CD4-positive, alpha-beta T cell (primary cell): ENCODE measurements at places on chromosomes 6 and 20.
A peak's percentile ranks its signal among the peaks of the same experiment; 100 is the strongest.

GRCh38 chr6:87907521-87907920, 140.1 kb upstream of the SPACA1 start:
- DNase-seq = peak; percentile 14

- DNase-seq = no peak
Measured at GRCh38 chr6:134560019-134560418, 242.1 kb upstream of the SGK1 start.

DNA sequence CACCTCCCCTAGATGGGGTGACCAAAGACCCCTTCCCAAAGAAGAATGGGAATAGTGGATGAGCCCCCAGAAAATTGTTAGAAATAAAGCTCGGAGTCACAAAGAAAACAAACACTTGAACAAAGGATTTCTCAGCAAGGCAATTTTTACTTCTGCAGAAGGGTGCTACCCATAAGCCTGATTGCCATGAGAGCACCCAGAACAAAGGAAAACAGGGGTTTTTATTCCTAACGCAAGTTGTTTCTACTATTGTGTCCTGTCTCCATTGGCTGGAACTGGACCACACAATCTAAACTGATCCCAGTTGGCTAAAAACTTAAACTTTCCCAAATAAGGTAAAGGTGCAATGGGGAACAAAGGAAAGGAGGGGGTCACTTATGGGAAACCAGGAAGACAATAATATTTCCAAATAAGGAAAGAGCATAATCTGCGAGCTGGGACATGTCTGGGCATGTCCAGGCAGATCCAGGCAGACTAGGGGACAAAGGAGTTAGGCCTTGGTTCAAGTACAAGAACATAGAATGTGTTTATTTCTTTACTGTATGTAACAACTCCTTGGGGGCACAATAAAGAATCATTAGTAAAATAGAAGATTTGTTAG, 20.0 kb downstream of the HLA-B start:
- DNase-seq = no peak

DNA sequence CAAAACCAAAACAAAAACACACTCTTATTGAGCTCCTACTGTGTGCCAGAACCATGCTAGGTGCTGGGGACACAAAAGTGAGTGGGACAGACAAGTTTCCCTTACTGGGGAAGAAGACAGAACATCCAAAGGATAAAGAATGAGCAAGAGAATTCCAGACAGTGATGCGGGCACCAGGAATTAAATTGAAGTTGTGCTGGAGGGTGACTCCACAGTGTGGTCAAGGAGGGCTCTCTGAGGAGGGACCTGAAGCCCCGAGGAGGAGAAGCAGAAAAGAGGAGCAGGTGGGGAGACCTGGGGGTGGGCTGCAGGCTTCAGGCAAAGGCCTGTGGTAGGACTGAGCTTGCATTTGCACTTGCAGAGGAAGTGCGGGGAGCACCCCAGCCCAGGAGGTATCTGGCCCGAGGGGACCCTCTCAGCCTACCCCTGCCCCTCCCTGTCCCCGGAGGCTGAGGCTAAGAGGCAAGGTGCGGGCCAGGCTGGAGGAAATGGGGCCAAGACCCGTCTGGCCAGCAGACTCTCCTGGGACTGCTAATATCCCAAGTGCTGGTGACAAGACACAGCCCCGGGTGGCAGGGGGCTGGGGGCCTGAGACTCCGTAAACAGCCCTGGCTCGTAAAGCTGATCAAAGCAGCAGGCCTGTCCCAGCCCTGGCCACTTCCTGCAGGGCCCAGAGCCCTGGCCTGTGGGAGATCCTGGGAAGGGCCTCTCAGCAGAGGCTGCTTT, 57.1 kb downstream of the SNAI1 start:
- no peak for DNase-seq

DNA sequence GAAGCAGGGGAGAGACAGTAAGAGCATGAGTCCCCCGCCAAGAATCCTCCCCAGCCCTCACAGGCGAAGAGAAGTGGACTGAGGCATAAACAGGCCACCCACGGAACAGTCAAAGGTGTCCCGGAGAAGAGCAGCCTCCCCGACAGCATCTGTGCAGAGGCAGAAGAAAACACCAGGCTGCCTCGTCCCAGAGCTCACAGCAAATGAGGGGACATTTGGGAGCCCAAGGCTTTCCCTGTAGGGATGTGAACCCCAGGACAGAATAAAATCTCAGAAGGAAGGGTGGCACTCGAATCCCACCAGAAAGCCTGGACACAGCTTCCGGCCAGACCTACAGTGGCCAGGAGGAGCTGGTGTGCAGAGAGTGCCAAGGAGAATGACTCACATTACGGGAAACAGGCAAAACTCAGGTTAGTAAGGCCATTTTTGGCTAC, 90.4 kb downstream of the DLL1 start:
- DNase-seq = no peak

DNA sequence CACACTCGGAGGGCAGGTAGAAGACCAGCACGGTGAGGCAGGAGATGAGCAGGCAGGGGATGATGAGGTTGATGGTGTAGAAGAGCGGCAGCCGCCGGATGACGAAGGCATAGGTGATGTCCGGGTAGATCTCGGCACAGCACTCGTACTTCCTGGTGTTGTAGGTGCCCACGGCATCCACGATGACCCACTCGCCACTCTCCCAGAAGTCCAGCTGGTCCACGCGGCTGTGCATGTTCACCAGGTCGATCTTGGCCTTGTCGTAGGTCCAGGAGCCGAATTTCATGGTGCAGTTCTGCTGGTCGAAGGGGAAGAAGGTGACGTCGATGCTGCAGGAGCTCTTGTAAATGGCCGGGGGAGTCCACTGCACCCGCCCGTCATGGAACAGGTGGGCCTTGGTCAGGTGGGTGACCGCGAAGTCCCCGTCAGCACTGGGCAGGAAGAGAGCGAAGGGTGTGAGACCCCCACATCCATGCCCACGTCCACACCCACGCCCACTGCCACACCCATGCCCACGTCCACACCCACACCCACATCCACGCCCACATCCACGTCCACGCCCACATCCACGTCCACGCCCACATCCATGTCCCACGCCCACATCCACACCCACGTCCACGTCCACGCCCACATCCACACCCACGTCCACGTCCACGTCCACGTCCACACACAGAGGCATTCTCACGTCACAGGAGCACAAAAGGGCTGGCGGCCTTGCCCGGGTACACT, 10.4 kb downstream of the CHRNA4 start:
- DNase-seq = no peak

DNA sequence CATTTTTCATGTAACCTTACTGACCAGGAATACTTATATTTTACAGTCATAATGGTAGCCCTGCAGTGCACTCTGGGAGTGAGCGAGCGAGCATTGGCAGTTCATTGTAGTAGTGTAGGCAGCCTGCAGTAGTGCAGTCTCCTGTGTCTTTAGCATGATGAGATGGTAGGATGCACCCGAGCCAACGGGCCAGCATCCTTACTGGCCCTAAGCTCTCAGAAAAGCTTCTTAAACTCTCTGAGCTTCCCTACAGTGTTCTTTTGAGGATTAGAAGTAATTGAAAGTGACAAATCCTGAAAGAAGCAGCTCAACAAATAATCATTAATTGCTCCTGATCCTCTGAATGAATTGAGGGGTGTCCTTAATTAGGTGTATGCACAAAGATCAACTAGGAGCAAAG, 20.9 kb downstream of the SLC9A8 start:
- no peak for DNase-seq

- no peak for DNase-seq
Measured at GRCh38 chr20:23877524-23877923, 2.0 kb downstream of the CST5 start.

- no peak for DNase-seq
Measured at GRCh38 chr6:151576633-151577032, 82.8 kb downstream of the CCDC170 start.

GRCh38 chr6:151822252-151823111, 15.0 kb downstream of the ESR1 start:
- DNase-seq = no peak

DNA sequence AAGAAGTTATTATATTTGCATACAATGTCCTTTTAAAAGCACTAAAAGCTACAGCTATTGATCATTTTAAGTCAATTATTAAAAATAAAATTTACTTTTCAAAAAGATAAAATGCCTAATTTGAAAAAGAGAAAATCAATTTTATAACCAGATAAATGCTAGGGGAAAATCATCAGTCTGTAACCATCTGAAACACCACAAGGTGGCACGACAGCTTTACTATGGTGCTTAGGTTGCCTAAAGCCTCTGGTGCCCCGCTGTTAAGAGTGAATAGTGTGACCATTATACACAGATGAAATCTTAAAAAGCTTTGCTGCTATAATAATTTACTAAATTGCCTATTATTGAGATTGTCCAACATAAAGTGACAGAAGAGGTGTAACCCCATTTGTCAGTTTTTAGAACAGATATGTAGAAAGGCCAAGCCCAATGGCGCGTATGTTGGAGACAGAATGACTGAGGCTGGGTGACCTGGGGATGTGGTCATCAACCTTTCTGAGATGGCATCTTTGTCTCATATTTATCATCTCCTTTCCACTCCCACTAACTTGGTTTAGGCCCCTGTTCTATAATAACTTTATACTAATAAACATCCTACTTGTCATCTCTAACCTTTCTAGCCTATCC, 100.8 kb downstream of the MOXD1 start:
- no peak for DNase-seq
